ENCODE measurements at places on chromosomes 5 and 9. TPM values are rescaled to one million over a fixed set of nuclear protein-coding genes. Genes with fewer than 3 reads are reported as not detected.

DNA sequence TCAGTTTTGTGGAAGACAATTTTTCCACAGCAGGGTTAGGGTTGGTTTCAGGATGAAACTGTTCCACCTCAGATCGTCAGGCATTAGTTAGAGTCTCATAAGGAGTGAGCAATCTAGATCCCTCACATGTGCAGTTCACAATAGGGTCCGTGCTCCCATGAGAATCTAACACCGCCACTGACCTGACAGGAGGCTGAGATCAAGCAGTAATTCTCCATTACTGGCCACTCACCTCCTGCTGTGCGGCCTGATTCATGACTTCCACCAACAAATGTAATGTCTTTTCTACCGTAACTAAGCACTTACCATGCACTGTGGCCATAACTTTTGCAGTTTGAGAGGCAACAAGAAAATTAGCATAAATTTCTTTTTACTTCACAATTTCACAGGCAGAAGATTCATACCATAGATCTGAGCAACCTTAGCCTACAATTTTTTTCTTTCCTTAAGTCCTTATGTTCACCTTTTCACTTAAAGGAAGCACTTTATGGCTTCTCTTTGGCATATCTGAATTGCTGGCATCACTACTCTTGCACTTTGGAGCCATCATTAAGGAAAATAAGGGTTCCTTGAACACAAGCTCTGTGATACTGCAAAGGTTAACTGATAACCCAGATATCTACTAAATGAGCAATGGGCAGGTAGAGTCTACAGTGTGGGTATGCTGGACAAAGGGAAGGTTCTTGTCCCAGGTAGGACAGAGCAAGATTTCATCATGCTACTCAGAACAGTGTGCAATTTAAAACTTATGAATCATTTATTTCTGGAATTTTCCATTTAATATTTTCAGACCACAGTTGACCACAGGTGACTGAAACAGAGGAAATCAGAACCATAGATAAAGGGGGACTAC lies 83.0 kb upstream of the IFNK start:
- no peak overlapping the region for H3K27ac ChIP-seq
- H3K27me3 ChIP-seq, result no peaks in the 10 kb centered on the region
- no peaks in the 10 kb centered on the region for H3K36me3 ChIP-seq

- H3K4me1 ChIP-seq, result no peaks in the 10 kb centered on the region
- no peaks in the 10 kb centered on the region for H3K27me3 ChIP-seq
- no peak for DNase-seq
Observed at GRCh38 chr5:154002511-154003020, 36.1 kb downstream of the FAM114A2 start.

GRCh38 chr5:27511061-27511460 lies 472.7 kb upstream of the CDH9 start:
- H3K27me3 ChIP-seq, result no peaks in the 10 kb centered on the region
- H3K4me1 ChIP-seq, result no peaks in the 10 kb centered on the region
- no peak for DNase-seq
- no peak overlapping the region for H3K4me3 ChIP-seq
- H3K27ac ChIP-seq, result no peak overlapping the region

DNA sequence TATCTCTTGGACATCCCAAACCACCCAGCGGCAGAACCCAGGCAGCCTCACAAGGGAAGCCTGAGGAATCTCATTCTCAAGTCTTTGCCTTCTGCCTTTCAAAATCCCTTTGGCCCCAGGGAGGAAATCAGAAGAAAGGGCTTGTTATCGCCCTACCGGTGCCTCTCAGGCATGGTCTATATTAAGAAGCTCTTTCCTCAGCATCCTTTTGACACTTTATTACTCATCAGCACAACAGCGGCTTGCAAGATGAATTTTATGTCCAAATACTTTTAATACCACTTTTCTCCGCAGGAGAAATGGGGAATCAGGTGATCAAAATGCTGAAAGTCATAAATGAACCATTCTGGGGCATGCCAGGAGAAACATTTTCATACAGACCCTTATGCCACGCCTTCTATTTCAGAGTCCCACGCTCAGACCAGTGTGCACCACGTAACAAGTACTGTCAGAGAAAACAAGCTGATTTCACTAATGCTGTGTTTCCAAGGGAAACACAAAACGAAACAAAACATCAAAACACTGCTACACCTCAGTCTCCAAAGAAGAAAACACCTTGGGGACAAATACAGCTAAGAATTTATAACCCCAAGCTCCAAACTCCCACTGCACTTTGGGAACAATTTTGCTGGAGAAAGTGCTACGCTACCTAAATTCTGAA lies 30.0 kb downstream of the RAPGEF1 start:
- H3K4me1 ChIP-seq, result peaks cover 16% of the 10 kb centered on the region
- no peak overlapping the region for H3K4me3 ChIP-seq
- H3K27me3 ChIP-seq, result no peaks in the 10 kb centered on the region
- peak; percentile 38 for DNase-seq
- no peaks in the 10 kb centered on the region for H3K36me3 ChIP-seq

DNA sequence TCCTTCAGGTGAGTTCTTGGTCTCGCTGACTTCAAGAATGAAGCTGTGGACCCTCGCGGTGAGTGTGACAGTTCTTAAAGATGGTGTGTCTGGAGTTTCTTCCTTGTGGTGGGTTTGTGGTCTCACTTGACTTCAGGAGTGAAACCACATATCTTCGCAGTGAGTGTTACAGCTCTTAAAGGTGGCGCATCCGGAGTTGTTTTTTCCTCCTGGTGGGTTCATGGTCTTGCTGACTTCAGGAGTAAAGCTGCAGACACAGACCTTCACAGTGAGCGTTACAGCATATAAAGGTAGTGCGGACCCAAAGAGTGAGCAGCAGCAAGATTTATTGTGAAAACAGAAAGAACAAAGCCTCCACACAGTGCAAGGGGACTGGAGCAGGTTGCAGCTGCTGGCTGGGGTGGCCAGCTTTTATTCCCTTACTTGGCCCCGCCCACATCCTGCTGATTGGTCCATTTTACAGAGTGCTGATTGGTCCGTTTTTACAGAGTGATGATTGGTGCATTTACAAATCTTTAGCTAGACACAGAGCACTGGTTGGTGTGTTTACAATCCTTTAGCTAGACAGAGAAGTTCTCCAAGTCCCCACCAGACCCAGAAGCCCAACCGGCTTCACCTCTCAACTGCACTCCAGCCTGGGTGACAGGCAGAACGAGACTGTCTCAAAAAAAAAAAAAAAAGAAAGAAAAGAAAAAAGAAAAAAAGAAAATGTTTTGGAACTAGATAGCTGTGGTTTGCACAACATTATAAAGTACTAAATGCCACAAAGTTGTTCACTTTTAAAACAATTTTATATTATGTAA lies 9.1 kb upstream of the ERMP1 start:
- no peak for DNase-seq
- no peak overlapping the region for H3K4me3 ChIP-seq
- no peaks in the 10 kb centered on the region for H3K36me3 ChIP-seq
- peaks cover 8% of the 10 kb centered on the region for H3K27me3 ChIP-seq

GRCh38 chr9:107750741-107751566 lies 261.4 kb upstream of the KLF4 start:
- H3K4me3 ChIP-seq, result no peak overlapping the region
- DNase-seq, result peak; percentile 99
- H3K27ac ChIP-seq, result peak overlapping the region; percentile 73
- no peaks in the 10 kb centered on the region for H3K27me3 ChIP-seq
- H3K36me3 ChIP-seq, result no peaks in the 10 kb centered on the region

- H3K4me3 ChIP-seq, result no peak overlapping the region
- H3K36me3 ChIP-seq, result no peaks in the 10 kb centered on the region
- DNase-seq, result no peak
- H3K27me3 ChIP-seq, result no peaks in the 10 kb centered on the region
- H3K4me1 ChIP-seq, result peaks cover 13% of the 10 kb centered on the region
- no peak overlapping the region for H3K27ac ChIP-seq
Observed at GRCh38 chr5:73231246-73231778, 58.3 kb downstream of the TMEM174 start.

DNA sequence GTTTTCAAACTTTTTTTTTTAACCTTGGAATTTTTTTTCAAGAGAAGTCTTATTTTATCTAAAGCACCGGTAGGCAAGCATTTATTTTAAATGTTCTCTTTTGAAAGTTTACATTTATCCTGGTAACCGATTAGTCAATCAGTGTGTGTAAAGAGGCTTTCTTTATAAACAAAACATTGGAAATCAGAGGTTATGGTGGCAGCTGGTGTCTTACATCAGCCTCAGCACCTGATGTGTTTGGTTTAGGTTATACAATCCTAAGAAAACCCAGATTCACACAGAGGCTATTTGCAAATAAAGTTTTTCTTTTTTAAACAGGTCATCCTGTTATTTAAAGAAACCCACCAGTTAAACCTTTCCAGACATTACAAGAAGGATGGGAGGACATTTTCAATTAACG lies 173.3 kb upstream of the GDNF start:
- no peaks in the 10 kb centered on the region for H3K4me1 ChIP-seq
- peaks cover 19% of the 10 kb centered on the region for H3K27me3 ChIP-seq
- DNase-seq, result no peak
- no peak overlapping the region for H3K4me3 ChIP-seq

DNA sequence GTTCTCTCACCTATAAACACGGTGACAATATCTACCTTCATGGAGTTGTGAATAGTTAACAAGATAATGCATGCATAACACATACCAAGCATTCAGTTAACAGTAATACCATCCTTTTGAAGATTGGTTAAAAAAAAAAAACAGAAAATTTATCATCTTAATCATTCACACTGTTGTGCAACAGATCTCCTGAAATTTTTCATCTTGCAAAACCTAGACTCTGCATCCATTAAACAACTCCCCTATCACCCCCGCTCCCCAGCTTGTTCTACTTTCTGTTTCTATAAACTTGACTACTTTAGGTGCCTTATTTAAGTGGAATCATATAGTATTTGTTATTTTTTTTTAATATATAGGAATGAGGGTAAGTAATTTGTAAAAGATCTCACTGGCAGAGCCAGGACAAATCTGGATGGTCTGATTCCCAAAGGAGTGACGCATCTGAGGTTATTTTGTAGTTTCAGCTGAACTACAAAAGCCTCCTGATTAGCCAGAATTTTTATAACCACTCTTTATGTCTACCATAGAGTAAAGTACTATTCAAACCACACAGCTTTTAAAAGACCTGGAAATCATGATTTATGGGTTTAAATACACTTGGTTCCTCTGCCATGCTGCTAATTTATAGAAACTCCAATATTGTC lies 93.0 kb downstream of the FANCC start:
- peaks cover 2% of the 10 kb centered on the region for H3K4me1 ChIP-seq
- no peak overlapping the region for H3K27ac ChIP-seq
- peak; percentile 15 for DNase-seq
- H3K36me3 ChIP-seq, result no peaks in the 10 kb centered on the region

- H3K27ac ChIP-seq, result no peak overlapping the region
- H3K27me3 ChIP-seq, result no peaks in the 10 kb centered on the region
- peaks cover 47% of the 10 kb centered on the region for H3K36me3 ChIP-seq
- H3K4me3 ChIP-seq, result no peak overlapping the region
Observed at GRCh38 chr9:135949501-135950134, 11.6 kb downstream of the UBAC1 start.

- peak; percentile 84 for DNase-seq
- no peaks in the 10 kb centered on the region for H3K36me3 ChIP-seq
- H3K4me3 ChIP-seq, result no peak overlapping the region
- H3K4me1 ChIP-seq, result peaks cover 15% of the 10 kb centered on the region
- peak overlapping the region; percentile 77 for H3K27ac ChIP-seq
- no peaks in the 10 kb centered on the region for H3K27me3 ChIP-seq
Observed at GRCh38 chr5:179553875-179554274, 3.5 kb downstream of the RUFY1 start.

DNA sequence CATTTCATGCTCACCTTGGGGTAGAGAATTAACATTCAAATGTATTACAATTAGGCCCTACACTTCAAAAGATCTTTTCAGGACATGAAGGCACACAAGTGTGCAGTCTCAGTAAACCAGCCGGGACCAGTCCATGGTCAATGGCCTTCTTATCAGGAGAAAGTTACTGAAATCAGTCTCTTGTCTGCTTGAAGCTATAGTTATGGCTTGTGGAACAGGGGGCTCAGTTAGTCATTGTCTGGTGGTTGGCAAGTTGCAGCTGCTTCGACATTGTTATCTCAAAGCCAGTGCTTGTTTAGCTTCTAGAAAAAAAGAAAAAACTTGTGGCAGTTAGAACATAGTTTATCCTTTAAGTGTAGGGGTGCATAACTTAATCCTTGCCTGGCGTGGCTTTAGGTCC lies 213.1 kb upstream of the ACO1 start:
- no peaks in the 10 kb centered on the region for H3K4me1 ChIP-seq
- H3K36me3 ChIP-seq, result no peaks in the 10 kb centered on the region
- no peaks in the 10 kb centered on the region for H3K27me3 ChIP-seq

The PDCD1LG2 gene
- total RNA-seq, result 33.3 TPM

The TEX48 gene
- not detected for total RNA-seq

The FAM151B gene
- total RNA-seq, result 2.9 TPM

The SMIM15 gene
- 101 TPM for total RNA-seq

All from IMR-90 (cell line).